ENCODE measurements at places on chromosomes 4 and X.

GRCh38 chrX:618761-619450 lies 11.7 kb upstream of the SHOX start:
- DNase-seq: no peak

DNA sequence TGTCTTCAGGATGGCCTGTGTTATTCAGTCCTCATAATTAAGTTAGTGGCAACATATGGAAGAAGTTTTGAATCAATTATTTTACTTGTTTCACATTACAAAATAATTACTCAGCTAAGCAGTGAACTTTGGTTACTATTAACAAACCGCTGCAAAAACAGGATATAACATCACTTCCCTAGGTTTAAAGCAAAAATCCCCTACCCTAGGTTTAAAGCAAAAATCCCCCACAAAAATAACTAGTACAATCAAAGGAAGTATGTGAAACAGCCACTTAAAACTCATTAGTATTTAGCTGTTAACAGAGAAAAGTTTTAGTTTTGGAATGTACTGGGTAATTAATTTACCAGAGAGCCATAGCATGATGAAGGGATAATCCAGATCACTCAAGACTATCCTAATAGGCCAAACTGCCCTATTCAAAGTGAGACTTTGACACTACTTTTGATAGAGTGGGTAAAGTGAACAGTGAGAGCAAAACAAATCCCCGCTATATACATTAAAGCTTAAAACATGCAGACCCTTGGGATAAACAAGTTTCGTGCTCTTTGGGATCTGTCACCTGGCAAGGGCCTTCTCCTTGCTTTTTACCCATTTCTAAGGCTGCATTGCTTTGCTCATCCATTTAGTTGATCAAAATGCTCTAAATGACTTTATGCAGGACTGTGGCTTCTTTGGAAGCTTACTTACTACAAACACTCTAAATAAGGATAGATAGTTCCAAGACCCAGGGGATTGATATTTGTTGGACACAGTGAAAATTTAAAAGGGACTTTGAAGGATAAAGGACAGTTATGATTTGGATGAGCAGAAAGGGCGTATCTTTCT lies 36.4 kb upstream of the GPR174 start:
- DNase-seq: no peak

- DNase-seq: no peak
These were observed 1508.9 kb downstream of the STIM2 start for GRCh38 chr4:28369499-28369898.

GRCh38 chr4:8207314-8207713 lies 8.2 kb downstream of the SH3TC1 start:
- DNase-seq: no peak
